HTR-8/SVneo (cell line): ENCODE measurements at places on chromosomes 6 and 20.

DNA sequence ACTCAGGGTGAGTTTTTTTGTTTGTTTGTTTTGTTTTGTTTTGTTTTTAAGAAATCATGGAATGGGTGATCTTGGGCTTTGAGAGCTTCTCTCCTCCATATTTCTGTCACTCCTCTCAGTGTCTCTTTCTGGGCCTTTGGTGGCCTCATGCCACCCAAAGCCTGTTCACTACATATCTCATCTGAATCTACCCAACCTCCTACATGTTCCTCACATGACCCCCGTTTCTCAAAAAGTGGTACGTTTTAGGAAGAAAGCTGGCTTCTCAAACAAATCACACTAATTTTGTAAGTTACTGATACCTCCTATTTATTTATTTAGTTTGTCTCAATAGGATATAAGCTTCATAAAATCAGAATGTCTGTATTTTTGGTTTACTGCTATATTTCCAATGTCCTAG is 80.0 kb downstream of the SESN1 start:
- DNase-seq, result no peak

DNA sequence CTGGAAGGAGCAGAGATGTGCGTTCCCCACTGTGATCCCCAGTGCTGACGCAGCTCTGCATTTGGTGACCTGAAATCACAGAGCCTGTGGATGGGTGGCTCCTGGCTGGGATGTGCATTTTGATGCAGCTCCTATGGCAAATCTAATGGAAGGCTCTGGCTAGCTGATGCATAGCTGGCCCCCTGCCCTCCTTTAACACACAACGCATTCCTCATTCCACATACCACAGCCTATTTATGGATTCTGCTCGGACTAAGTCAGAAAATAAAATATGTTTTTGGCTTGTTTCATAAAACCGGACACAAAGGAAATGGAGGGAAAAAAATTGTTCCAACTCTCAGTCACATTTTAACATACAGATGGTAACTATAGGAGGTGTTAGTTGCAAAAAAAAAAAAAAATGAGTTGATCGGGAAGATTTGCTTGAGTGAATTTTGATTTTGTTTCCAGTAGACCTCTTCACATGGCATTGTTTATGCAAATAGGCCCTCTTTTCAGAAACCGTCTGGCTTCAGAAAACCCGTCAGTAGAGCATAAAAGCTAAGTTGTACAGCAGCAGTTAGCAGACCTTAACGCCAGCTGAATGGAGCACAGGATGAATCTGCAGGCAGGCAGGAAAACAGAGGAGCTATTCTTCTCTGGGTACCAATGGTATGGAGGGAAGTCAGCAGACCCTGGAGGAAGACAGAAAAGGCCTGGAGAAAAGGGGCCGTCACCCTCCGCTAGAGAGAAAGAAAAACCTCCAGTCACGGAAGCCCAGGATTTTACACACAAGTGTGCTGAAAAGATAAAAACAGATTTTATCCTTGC is 215.4 kb downstream of the HDGFL1 start:
- DNase-seq, result no peak

- DNase-seq, result no peak
Observed at GRCh38 chr6:88574651-88575050, 388.8 kb downstream of the RNGTT start.

GRCh38 chr20:11814267-11814666 is 103.4 kb upstream of the BTBD3 start:
- no peak for DNase-seq

DNA sequence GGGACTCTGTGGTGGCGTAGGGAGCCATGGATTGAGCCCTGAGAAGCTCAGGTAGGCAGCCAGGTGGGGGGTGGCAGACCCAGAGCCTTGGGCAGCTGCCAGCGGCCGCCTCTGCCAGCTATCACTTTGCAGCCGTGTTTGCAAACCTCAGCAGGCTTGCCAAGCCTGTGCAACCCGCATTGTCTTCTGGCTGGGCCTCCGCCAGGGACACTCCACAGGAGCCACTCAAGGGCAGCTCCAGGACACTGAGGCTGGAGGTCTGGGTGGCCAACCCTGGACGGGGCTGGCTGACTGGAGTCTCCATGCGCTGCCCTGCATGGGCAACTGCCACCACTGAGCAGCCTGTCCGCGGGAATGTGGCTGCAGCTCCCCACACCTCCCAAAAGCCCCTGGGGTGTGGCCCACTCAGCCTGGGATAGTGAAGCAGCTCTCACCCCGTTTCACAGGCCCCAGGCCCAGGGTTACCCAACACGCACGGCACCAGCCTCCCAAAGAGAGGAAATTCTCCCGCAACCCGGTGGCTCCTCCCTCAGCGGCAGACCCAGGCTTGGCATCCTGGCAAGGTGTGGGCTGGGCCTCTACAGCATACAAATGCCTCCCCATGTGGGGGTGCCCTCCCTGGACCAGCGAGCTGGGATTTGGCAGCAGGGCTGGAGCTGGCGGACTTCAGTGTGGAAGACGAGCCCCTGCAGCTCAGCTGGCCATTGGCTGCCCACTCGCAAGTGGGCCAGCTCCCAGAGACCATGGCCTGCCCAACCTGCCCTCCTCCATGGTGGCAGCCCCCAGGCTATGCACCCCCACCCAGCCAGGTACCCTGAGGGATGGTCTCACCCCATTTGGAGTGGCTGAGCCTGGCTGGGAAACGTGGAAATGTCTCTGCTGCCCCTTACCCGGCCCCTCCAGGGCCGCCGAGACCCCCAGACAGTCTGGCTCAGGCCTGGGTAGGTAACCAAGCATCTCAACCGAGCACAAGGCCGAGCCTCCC is 2.9 kb downstream of the CHRNA4 start:
- DNase-seq, result no peak

GRCh38 chr6:154590756-154591155 is 80.3 kb upstream of the CNKSR3 start:
- DNase-seq, result no peak

GRCh38 chr20:31901615-31902014 is 31.2 kb downstream of the TTLL9 start:
- no peak for DNase-seq

- DNase-seq, result no peak
Observed at GRCh38 chr6:114083251-114083650, 112.3 kb upstream of the HDAC2 start.

DNA sequence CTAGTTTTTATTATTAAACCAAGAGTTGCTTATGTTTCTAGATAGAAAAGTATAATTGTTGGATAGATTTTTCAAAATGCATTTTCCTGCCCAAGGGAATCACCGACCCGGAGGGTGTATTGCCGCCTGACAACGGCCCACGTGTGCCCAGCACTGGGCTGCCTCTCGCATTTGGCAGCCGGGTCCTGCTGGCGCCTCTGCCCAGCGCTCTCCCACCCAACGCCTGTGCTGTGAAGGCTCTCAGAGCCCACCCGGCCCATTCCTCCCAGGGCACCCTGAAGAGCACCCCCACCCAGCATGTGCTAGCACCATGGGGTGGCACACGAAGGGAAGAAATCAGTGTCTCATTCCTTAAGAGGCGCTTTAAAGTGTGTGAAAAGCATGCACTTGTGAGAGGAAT is 88.3 kb upstream of the AFDN start:
- no peak for DNase-seq

GRCh38 chr6:150482883-150483409 is 114.1 kb downstream of the IYD start:
- DNase-seq, result no peak

GRCh38 chr6:50979171-50979525 is 160.5 kb downstream of the TFAP2B start:
- DNase-seq, result no peak

GRCh38 chr6:103409475-103409874 is 1450.2 kb downstream of the HACE1 start:
- no peak for DNase-seq

DNA sequence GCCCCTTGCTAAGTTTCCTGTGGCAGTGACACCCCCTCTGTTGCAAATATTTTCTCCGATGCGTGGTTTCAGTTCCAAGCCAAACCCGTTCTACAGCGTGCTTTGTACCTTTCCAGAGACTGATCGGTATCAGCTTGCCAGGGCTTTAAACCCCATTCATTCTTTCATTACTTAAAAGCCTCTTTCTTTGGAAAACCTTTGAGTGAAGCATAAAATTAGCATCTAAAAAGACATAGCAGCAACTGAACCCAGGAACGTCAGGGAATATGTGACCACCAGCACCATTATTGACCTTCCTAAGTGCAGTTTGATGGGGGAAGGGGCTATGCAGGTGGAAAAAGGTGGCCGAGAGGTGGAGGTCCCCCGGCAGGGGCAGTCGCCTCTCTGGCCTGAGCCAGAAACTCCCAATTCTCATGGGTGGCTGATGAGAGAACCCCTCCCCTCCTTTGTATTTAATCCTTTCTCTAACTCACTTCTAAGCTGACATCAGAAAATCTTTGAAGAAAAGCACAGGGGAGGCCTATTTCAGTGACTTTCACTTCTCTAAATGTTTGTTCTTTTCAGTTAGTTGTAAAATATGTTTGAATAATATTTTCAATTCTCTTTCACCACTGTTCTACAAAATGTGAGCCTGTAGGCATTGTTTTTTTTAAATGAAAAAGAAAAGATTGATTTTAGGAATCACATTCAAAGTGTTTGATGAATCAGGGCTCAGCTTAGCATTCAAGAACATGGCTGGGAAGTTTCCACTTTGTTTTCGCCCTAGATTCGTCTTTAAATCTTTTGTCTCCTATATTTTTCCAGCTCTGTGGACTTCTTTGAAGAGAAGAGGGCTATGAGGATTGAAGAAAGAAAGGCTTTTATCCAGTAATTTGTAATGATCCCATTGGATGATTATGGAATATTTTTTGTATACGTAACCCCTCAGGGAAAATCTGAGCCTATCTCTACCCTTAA is 89.2 kb downstream of the RSPH3 start:
- no peak for DNase-seq

DNA sequence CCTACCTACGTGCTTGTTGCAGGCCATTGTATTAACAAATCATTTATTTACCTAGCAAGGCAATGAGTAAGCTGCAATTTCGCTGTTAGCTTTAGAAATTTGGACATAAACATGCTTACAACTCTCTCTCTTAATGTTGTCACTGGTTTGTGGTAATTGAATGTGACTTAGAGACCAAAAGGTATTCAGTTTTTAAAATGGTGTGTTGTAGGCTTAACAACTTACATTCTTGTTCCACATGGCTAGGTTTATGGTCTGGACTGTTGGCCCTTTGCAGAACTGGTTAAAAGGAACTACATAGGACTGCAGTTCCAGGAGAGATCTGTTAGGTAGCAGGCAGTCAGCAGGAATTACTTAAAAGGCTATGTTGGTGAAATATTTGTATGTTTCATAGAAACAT is 10.3 kb upstream of the CTAGE9 start:
- DNase-seq, result no peak

GRCh38 chr6:104956731-104957294 is at the start of gene LIN28B:
Gene LIN28B (plus strand): TSS chr6:104957107. CDS start chr6:104957251, 144 bp downstream.
- DNase-seq, result no peak

GRCh38 chr6:150929416-150929815 is 63.9 kb downstream of the MTHFD1L start:
- DNase-seq, result no peak

GRCh38 chr6:166293731-166294584 is 14.2 kb downstream of the PRR18 start:
- no peak for DNase-seq

DNA sequence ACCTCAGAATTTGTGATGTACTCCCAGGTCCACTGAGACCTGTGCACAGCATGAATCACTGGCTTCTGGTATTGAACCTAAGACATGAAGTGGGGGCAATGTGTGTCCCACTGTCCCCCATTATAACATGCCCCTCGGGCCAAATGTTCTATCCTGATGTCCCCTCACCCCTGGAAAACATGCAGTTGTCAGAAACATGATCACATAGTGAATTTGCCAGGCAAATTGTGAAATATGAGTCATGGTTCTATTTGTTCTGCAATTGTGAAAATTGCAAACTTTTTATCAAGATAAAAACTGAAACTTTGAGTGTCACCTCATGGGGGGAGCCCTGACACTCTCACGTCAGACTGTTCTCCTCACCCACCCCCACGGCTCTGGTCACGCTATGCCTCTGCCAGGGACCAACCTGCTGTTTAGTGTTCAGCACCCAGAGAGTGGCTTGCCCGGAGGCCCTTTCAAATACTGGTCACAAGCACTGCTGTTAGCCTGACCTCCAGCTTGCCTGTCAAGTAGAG is 305.3 kb downstream of the CLIC5 start:
- no peak for DNase-seq

- DNase-seq, result no peak
Observed at GRCh38 chr6:137921823-137922222, 54.8 kb downstream of the TNFAIP3 start.

DNA sequence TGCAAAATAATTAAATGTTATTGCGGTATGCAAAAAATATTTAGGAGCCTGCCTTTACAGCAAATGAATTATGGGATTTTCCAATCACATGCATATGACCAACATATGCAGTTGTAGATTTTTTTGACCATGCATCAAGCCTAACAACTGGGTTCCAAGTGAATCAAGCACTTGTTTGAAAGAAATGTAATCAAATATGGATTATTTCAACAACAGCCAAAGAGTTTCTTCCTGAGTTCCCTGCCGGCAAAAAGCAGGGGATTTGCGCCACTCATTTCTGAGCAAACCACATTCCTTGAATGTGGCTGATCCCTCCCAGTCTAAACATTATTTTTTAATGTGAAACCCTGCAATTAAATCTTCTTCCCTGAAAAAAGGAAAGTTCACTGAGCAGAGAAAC is 100.1 kb upstream of the ADTRP start:
- DNase-seq, result no peak

DNA sequence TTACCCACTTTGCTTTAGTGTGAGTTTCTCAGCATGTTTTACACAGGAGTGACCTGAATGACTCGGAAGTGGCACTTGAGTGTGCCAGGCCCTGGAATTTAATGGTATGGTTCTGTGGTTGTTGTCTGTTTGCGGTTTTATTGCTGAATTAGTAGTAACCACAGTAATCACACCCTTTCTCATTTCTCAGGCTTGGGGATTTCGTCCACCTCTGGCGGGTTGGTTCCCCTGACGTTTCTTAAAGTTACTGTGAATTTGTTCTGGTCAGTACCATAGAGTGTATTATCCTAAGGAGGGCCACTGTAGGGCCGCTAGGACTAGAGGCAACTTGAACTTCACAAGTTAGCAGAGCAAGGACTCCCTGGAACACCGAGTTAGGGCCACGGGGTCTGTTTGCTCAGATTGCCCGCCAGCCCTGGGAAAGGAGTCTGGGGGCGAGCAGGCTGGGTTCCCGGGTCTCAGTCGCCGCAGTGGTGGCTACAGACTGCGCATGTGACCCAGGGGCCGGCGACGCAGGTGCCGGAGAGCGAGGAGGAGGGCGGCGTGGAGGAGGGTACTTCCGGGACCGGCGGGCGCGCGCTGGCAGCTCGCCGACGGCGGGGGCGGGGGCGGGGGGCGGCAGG is 546 bp upstream of the KLHL32 start:
- DNase-seq, result peak; percentile 2

- no peak for DNase-seq
Observed at GRCh38 chr20:4476903-4477500, 244.7 kb upstream of the PRND start.

DNA sequence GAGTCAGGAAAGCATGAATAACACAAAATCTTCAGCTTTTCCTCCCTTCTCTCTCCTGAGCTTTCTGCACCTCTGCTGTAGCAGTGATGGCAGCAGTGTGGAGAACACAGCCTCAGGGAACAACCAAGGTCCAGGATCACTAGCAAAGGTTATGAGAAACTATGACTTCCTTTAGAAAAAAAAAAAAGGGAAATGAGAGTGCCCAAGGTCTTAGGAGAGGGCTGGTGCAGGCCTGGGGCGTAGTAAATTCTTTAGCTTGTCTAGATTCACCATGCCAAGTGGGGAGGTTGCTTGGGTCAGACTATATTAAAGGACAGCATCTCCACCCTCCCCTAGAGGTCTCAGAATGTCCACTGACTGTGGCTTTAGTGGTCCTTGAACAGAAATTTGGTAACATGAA is 40.4 kb upstream of the POLR1H start:
- no peak for DNase-seq
